Activated B cell treated with CpG ODN at 0.5 μM for 24 hours (primary cell): ENCODE measurements at places on chromosomes 3 and 15.

DNA sequence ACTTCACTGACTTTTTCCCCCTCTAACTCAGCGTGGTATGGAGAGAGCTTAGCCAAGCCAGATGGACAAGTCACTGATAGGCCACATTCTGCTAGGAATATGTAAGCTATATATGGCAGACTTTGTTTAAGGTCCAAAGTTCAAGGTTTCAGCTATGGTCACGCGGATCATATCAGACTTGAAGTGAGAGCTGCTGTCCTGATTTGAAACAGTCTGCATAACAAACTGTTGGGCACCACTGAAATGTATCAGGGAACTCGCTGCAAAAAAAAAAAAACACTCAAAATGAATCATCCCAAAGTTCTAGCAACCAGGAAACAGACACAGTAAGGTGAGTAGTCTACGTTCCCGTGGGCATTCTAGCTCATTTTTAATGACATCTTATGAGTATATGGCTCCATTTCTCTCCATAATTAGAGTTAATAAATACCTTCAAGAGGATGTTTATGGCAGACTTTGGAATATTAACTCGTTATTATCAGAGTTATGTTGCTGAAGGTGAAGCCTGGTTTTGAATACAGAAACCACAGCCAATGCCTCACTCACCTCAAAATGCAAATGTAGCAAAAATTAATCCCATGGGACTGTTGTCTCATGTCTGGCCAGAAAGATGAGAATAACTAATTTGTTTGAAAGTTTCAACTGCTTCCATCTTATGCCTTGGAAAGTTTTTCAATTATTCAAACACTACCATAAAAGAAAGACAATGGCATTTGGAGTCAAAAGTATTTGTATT is 12.3 kb downstream of the DPH3 start:
- no peak for DNase-seq

DNA sequence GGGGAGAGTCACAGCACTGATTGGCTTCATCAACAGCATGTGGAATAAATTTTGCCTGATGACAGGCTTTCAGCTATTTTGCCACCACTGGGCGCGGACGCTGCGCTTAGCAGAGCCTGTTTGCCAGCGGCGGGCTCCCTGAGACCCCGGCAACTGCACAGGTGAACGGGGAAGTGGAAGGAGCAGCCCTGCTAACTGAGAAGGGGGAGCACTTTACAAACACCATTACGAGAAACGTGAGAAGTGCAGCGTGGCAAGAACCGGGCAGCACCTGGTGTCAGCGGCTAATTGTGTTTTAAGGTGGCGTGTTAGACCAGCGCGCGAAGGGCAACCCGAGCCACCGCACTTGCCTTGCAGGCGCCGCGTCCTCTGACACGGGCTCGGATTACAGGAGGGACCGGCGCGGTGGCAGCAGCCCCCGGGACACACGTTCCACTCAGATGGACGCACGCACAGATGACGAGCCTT is 307.8 kb upstream of the ARRDC4 start:
- no peak for DNase-seq

- no peak for DNase-seq
Measured at GRCh38 chr3:33392703-33393125, 47.5 kb downstream of the UBP1 start.

- no peak for DNase-seq
Measured at GRCh38 chr3:182735672-182736071, 57.6 kb upstream of the ATP11B start.

DNA sequence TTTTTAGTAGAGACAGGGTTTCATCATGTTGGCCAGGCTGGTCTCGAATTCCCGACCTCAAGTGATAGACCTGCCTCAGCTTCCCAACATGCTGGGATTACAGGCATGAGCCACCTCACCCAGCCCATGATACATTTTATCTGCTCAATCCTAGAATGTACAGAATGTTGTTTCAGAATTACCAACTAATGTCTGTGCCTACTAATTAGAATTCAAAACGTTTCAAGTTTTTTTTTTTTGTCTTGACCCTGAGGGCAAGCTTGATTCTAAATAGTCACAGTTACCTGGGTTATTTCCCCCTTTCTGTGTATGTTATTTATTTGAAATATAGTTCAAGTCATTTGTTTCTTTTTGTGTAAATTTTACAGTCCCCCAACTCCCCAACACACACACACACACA is 5.3 kb upstream of the KIF23 start:
- no peak for DNase-seq

- no peak for DNase-seq
Measured at GRCh38 chr15:47415539-47415971, 301.8 kb upstream of the SEMA6D start.

DNA sequence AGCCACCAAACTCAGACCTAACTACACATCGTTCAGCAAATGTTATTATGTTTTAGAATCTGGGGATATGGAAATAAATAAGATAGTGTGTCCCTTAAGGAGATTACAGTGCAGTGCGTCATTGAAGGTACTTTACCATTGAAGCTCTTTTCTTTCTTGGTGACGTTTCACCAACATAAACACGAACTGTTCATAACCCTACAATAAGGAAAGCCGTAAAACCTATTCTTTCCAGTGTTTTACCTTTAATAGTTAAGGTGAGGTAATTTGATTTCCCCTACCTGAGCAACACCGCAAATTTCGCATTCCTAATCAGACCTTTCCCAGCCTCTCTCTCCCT is 826 bp downstream of the CCDC66 start:
- no peak for DNase-seq

- DNase-seq: no peak
Measured at GRCh38 chr3:98556164-98557130, 24.7 kb downstream of the GPR15 start.
